ENCODE measurements at places on chromosomes 5 and 9.

- no peak for DNase-seq
Observed at GRCh38 chr5:126814721-126815404, 37.9 kb downstream of the LMNB1 start.

- no peak for DNase-seq
Observed at GRCh38 chr9:134360180-134360759, 34.0 kb downstream of the RXRA start.

DNA sequence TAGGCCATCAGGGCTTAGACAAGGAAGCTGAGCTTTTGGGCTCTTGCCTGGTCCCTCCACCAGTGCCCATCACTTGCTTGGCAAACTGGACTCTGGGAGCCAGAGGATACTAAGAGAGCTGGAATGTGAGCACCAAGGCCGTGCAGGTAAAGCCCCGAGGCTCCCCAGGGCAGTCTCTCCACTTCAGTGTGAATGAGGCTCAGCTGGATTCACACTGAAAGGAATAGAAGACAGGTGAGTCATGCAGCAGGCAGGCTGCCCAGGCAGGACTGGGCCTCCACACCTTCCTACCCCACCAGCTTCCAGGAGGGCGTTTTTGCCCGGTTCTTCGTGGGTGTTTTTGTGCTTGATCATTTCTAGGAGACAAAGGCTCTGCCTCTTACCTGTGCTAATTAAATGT, 7.3 kb upstream of the CTSV start:
- DNase-seq: no peak

DNA sequence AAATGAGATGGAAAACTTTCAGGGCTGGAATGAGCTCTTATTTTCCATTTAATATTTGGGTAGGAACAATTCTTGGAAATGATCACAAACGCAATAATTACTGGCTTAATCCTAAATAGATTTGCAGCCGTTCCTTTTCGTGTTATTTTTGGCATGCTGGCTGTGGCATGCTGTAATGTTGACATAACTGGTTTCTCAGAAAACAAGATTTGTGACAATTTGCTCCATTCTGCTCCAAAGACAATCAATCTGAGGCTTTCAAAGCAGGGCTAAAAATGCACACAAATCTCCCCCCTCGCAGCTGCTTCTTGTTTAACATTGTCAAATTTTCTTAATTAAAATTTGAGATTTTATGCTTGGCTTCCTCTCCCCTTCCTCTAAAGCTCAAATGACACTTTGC, 151.2 kb downstream of the TTC39B start:
- DNase-seq: no peak

DNA sequence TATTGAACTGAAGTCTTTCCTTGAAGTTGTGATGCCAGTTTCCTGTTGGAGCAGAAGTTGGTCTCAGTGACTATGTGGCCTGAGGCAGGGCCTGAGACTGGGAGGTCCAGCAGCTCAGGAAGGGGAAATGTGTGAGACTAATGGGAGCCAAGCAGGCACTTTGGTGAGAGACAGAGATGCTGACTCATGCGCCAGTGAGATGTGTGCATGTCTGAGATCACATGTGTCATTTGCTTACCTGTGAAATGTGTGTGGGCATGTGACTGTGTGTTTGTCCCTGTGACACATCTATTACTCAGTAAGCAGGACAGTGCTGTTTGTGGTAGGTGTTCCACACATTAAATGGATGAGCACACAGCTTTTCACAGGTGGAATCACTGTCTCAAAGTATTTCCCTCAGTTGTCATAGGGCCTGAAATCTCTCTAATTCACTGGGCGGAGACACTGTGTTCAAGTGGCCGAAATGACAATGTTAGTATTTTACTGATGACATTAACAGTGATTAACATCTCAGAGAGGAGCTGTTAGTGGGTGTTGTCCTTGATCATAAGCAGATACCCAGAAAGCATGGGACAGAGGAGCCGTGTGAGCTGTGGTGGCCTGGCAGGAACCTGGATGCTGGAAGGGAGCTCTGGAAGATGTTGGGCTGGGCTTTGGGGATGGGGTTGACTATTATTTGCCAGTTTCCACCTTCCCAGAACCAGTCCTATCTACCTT, 7.4 kb downstream of the NPR2 start:
- DNase-seq: no peak

GRCh38 chr5:37720550-37720952, 119.3 kb downstream of the GDNF start:
- no peak for DNase-seq

DNA sequence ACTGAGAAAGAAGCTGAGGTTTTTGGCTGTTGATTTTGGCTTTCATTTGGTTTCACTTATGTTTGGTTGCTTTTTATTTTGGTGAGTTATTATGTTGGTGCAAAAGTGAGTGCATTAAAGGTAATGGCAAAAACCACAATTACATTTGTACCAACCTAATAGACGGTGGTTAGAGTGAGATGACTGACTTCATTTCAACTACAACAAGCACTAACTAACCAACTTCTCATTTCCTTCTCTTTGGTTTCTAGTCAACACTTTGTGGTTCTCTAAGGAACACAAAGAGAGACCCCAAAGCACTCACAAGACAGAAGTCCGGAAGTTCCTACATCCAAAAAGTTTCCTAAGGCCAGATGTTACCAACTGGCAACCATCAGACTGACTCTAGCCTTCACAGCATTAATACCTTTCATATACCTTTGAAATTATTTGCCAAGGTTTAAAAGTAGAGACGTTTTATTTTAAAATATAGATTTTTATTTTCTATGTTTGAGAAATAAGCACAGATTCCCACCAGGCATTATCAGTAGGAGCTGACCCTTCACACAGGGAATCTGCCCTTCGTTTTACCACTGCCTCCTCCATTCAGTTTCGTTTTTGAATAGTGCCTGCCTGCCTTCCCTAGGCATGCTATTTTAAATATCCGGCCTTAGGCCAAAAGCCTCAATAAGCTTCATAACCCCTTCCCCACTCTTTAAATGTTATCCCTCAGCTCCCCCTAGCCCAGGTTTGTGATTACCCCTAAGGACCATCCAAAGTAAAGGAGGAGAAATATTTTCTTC, 301.1 kb upstream of the PTGER4 start:
- no peak for DNase-seq

GRCh38 chr5:122142480-122143164, 13.3 kb downstream of the ZNF474 start:
- DNase-seq: no peak

DNA sequence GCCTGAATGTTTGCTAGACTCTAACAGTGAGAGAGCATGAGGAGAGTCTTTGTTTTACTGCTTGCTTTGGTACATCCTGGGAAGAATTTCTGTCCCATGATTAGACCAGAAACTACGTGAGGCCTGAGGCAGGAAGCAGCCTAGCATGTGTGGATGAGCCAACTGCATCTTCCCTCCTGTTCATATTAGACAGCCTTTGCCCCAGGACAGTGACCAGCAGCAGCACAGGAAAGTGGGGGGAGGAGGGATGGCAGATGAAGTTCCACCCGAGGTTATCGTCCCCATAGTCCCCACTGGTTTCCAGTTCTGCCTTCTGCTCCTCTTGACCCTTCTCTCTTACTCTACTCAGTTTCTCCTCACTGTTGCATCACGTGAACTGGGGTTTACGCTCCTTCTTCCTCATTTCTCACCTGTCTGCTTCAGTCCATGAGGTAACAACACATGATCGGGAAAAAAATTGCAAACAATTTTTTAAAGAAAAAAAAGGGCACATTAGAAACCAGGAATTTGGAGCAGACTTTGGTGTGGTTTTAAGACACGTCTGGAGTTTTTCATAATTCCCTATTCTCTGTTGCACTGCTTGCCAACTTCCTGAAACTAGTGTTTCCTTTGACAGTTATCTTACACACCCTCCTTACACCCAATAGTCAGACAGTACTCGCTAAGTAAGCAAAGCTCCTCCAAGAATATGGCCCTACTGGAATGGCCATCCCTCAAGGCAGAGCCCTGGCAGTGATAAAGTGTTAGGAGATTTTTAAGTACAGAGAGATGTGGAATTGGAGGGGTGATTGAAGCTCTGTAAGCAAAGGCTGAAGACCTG, 84.1 kb downstream of the SNX18 start:
- DNase-seq: no peak

DNA sequence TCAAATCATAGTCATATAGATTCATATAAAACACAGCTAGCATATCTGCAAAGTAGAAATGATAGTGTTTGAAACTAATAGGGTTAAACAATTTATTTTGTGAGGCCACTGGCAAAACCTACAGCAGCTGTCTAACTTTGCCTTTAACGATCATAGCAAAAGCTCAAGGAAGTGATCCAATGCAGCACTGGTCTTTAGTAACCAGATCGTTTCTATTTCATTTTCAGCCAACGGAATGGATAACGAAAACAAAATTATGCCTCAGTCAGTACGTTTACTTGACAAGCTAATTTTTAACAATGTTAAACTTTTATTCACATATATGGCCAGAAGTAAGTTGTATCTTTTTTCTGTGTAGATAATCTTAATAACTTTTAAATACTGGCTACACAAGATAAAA, 17.7 kb downstream of the MLLT3 start:
- no peak for DNase-seq

DNA sequence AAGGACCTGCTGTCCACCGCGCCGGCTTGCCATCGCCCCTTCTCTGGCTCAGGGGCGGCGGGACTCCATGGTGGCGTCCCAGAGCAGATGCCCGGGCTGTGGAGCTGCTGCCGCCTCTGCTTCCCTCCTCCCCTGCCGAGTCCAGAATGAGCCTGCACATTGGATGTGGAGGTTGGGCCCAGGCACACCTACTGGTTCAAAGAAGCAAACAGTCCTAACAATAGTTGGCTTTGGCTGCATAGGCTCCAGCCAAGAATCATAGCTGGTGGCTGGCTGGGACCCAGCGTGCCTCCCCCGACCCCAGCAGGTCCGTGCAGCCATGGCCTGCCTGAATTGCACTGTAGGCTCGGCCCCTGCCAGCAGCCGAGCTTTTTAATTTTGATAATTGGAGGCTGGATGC, 25.8 kb downstream of the ADAMTSL2 start:
- DNase-seq: no peak

- no peak for DNase-seq
Observed at GRCh38 chr9:4262735-4263141, 37.1 kb downstream of the GLIS3 start.

All from Right ventricle myocardium inferior (tissue), 1 donor.